Stimulated activated CD4-positive, alpha-beta T cell treated with anti-CD3 and anti-CD28 coated beads, TNF-alpha, amount 100 ng/mL, for 48 hours (primary cell): ENCODE measurements at places on chromosomes 1 and 21.

GRCh38 chr1:169043823-169044222 is 62.7 kb upstream of the ATP1B1 start:
- DNase-seq = no peak

DNA sequence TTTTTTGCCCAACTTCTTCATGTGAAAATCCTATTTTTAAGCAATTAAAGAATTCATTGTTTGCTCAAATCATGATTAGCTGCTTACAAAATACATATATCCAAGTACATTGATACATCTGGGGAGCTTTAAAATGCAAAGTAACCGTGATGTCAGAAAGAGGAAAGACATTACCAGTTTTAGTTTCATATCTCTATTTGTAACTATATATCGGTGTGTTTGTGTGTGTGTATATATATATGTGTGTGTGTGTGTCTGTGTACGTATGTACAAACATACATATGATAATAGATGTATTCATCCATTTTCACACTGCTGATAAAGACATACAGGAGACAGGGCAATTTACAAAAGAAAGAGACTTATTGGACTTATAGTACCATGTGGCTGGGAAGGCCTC is 310.1 kb downstream of the DPYD start:
- DNase-seq = no peak

GRCh38 chr1:205353191-205353590 is 3.5 kb downstream of the KLHDC8A start:
- DNase-seq = no peak

DNA sequence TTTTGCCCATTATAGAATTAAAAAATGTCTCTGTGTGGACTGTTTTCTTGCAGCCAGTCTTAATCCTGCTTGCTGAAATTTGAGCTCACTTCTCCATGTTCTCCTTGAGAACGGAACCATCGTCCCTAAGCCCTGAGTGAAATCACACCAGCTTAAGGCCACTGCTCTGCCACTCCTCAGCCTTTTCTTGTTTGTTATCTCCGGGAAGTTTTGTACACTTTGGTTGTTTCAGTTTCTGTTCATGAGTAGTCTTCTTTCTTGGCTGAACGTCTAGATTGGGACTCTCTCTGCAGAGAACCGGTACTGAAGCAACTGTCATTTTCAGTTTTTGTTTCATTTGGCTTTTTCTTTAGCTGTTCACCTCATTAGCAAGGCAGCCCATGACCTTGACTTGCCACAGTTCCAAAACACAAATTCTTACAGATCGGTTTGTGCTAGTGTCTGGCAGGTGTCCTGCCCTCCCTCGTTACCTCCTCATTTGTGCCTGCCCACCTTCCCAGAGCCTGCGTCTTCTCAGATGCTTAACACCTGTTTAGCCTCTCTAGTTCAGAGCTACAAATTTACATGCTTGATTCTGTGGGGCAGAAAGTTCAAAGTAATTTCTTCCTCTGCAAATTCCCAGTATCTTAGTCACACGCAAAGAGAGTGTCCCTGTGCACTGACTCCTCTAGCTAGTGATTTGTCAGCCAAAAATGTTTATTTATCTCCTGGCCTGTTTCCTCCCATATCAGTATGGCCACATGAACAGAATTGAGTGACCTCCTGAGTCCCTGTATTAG is 12.4 kb downstream of the PSEN2 start:
- no peak for DNase-seq

DNA sequence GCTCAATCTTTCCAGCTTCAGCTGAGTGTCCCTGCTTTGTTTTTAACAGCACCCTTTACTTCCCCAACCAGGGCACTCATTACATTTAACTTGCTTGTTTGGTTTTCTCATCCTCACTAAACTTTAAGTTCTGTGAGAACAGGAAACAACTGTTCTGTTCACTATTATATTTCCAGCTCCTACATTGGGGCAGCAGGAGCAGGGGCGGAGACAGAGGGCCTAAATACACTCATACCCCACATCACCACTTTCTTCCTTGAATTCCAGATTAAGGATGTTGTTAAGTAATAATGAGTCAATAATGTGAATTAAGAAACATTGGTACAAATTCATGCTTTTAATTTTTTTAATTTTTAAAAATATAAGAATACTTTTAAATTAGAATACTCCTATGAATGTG is 6.0 kb downstream of the DRAM2 start:
- DNase-seq = no peak

- DNase-seq = no peak
These were observed 1577.0 kb downstream of the NCAM2 start for GRCh38 chr21:22575165-22575584.

GRCh38 chr1:69976896-69977295 is 228.5 kb downstream of the LRRC40 start:
- DNase-seq = no peak

- no peak for DNase-seq
These were observed 3.2 kb downstream of the SERINC2 start for GRCh38 chr1:31416101-31416736.

DNA sequence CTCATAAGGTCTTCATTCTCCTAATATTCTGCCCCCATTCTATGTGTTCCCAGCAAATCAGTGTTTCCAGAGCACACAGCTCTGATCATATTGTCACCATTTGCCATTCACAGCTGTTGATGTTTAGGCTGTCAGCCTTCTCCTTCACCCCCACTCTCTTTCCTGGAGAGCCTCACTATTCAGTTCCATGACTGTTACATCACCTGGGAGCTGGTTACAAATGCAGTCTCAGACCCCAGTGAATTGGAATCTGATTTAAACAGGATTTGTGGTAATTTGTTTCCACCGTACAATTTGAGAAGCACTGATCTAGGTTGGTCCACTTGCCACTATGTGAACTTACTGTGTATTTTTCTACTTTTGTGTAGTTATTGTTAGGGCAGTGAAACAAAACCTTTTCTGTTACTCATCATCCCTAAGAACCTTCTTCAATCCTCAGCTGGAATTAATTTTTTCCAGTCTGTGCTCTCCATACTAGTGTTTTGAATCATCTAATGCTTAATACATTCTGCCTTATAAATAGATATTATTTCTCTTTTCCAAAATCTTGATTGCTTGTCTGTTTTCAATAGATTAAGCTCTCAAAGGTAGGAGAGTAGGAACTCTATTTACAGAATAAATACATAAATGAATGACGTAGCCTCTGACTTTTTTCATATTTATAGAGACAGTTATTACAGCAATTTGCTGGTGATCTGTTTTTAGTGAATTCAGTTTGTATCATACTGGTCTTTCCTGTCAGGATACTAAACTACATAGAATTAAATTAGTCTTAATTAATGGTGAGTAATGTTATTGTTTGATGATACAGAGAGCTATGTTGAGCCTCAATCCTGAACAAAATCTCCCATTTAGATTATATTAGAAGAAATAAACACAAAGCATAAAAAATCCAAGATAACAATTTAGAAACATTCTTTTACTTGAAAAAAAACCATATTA is 8.1 kb downstream of the SNX7 start:
- no peak for DNase-seq

GRCh38 chr1:20479840-20480239 is 6.2 kb downstream of the CAMK2N1 start:
- DNase-seq = no peak

- no peak for DNase-seq
These were observed 68.7 kb downstream of the KCTD3 start for GRCh38 chr1:215635827-215636226.

- DNase-seq = no peak
These were observed 881.5 kb downstream of the LTN1 start for GRCh38 chr21:28111151-28111619.

DNA sequence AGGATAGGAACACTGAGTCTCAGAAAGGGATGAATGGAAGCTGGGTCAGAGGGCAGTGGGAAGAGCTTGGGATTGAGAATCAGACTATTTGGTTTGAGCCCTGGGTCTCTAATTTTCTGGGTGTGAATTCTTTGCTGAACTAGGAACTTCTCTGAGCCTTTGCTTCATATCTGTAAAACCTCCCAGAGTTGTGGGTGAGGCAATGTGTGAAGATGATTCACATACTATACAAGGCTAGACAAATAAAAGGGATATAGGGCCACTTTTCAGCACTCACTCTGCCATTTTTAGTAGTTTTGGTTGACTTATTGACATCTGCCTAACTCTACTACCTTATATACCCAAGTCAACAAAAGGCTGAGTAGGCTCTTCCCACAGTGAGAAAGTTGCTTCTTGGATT is 77.7 kb upstream of the JUN start:
- no peak for DNase-seq
